ENCODE measurements at places on chromosomes 4 and X.

DNA sequence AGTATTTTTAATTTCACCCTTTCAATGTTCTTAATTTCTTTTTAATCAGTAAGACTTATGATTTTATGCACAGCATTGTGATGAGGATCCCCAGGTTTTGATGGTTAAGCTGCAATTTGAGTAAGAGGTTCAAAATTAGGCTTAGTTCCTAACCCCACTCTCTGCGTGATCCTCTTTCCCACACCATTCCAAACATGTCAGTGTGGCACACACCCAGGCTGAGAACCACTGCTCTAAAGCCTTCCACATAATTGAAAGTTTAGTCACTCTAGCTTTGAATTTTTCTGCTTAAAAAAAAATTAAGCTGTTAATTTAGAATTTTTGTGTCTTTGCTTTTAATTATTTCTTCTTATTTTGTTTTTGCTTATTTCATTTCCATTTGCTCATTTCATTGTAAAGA, 68.8 kb upstream of the SLC7A11 start:
- DNase-seq: peak; percentile 6

DNA sequence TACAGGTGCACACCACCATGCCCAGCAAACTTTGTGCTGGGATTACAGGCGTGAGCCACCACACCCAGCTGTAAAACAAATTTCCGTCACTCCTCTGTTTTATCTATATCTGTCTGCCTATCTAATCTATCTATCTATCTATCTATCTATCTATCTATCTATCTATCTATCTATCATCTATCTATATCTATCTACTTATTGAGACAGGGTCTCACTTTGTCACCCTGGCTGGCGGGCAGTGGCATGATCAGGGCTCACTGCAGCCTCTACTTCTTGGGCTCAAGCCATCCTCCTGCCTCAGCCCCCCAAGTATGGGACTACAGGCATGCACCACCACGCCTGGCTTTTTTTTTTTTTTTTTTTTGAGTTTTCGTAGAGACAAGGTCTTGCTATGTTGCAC, 20.6 kb downstream of the AKAP14 start:
- DNase-seq: no peak

DNA sequence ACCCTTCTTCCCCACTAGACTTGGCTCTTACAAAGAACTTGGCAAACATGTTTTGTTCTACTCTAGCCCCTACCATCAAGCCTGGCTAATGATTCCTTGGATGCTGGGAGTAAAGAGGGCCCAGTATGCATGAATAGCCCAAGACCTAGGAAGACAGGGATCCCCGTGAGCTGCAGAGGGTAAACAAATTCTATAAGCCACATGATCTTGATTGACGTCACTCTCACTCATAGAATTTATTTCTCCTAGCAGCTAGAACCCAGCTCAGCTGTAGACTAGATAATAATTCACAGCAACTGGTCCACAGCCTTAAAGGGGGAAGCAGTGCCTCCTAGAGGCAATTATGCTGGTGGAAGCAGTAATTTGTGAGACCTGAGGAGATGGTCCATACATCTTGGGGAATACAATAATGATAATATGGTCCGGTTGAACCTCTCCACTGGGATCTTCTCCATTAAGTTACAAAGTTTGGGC, 16.1 kb upstream of the USO1 start:
- DNase-seq: no peak

GRCh38 chrX:42978655-42979379, 200.9 kb upstream of the PPP1R2C start:
- no peak for DNase-seq

- DNase-seq: no peak
These were observed 108.3 kb upstream of the AR start for GRCh38 chrX:67435536-67435935.

- DNase-seq: no peak
These were observed 41.8 kb upstream of the NEIL3 start for GRCh38 chr4:177267911-177268310.

- peak; percentile 72 for DNase-seq
These were observed 177.4 kb downstream of the SH3KBP1 start for GRCh38 chrX:19709812-19710518.

- no peak for DNase-seq
These were observed 131.0 kb upstream of the SLC34A2 start for GRCh38 chr4:25524663-25525062.

DNA sequence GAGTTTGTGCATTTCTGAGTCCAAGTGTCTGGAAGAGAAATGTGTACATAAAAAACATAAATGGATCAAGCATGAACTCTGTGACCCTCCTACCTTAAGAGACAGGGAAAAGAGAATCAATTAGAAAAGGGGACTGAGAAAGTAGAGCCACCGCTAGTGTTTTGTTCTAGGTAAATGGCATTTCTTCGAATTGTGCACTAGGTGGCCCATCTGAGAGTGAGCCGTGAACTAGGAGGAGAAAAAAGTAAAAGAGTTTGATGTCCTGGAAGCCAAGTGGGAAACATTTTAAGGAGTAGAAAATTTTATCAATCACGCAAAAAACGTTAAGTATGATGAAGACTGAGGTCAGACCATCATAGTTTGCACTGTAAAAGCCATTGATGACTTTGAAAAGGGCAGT, 55.1 kb downstream of the NAF1 start:
- DNase-seq: no peak

GRCh38 chrX:37958525-37959211, 47.7 kb upstream of the SYTL5 start:
- DNase-seq: no peak

GRCh38 chr4:123405267-123405865, 8.8 kb downstream of the SPRY1 start:
- DNase-seq: no peak

GRCh38 chr4:142556570-142557238, 289.4 kb downstream of the INPP4B start:
- DNase-seq: no peak

DNA sequence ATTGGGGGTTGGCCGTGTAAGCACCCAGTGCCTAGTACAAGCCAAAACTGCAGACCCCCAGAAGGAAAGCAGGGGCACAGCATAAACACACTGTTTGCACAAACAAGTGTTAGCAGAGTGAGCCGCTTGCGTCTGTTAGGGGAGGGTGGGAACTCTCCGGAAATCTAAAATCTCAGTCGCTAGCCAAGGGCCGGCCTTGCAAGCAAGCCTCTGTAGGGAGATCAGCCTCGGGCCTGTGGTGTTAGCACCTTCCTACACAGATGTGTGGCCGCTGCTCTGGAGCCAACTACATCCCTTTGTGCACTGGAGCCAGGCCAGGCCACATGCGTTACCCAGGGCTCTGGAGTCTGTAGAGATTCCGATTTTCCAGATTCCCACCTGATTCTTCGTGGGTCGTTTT, 67.1 kb downstream of the GPR143 start:
- no peak for DNase-seq

DNA sequence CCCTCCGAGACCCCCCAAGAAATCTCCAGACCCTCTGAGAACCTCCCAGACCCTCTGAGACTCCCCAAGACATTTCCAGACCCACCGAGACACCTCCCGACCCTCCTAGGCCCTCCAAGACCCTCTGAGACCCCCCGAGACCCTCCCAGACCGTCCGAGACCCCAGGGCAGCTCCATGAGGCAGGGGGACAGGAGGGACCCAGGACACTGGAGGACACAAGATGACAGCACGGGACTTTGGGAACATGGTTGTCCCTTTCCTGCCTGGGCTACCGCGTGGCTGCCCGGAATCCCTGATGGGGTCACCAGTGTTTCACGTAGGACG, 10.3 kb downstream of the CTBP1 start:
- DNase-seq: no peak

DNA sequence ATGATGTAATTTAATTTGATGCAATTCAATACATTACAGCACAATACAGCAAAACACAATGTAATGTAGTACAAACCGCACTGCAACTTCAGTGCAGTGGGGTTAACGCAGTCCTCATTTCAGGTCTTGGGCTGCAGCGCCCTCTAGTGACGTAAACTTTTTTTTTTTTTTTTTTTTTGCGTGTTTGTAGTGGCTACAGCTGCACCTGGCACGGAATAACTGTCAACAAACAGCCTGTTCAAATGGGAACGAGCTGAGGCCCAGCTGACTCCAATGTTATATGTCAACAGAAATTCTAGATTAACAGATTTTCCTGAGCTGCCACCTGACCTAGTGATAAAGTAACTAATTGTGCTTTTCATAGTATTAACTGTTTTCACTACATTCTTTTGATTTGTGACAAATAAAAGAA, 33.5 kb upstream of the RASSF6 start:
- peak; percentile 13 for DNase-seq

DNA sequence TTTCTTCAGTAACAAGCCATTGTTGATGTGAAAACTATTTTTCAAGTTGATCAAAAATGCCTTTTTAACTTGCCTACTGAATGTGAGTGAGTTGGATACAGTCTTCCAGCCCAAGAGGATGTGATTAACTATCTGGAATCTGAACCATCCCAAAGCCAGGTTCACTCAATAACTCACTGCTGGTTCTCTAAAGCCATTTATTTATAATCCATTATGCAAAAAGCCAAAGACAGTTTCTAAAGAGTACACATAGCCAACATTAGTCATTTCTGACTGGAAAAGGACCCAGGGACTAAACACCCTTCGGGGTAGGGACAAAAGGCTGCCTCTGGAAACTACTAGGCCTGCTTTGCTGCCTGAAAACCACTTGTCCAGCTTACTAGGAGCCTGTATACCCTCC, 109.6 kb downstream of the SHROOM4 start:
- no peak for DNase-seq

- no peak for DNase-seq
These were observed 18.2 kb downstream of the ELF4 start for GRCh38 chrX:130091980-130092522.

- DNase-seq: no peak
These were observed 17.1 kb downstream of the DDX3X start for GRCh38 chrX:41350976-41351569.

- DNase-seq: no peak
These were observed 22.9 kb upstream of the CPE start for GRCh38 chr4:165355900-165356300.

DNA sequence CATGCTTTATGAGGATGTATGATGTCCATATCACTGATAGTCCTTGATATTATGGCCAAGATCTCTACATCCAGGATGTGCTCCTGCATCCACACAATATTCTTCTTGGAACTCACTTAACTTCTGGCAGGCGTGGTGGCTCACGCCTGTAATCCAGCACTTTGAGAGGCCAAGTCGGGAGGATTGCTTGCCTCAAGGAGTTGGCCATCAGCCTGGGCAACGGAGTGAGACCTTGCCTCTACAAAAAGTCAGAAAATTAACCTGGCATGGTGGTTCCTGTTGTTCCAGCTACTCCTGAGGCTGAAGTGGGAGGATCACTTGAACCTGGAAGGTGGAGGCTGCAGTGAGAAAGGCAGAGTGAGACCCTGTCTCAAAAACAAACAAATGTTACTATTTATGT, 2.3 kb upstream of the HNRNPD start:
- no peak for DNase-seq

- DNase-seq: peak; percentile 82
These were observed 225.6 kb downstream of the FBXW7 start for GRCh38 chr4:152310257-152310656.

DNA sequence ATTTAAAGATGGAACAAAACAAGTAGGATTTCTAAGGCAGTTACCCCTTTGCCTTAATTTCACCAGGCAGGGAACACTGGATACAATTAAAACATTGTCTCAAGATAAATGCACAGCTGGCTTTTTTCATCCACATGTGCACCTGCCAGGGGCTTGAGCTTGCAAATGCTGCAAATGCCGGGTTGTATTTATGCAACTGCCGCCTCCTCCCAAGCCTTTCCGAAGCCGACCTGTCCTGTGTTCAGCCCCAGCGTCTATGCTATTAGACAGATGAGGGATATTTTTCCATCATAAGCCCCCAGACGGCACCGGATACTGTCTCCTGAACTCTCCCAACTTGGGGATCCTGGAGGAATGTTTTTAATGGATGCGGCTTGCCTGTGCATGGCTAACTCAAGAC, 251.6 kb downstream of the CRLF2 start:
- no peak for DNase-seq

- DNase-seq: peak; percentile 70
These were observed 723 bp downstream of the DHX15 start for GRCh38 chr4:24583451-24584210.

DNA sequence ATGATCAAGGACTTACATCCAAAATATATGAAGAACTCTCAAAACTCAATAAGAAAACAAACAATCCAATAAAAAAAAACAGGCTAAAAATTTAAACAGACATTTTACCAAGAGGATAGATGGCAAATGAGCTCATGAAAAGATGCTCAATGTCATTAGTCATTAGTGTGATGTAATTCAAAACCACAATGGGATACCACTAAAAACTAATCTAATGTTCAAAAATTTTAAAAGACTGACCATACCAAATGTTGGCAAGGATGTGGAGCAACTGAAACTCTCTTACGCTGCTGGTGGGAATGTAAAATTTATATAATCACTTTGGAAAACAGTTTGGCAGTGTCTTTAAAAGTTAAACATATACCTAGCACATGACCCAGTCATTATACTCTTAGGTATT, 43.7 kb downstream of the RPS6KA6 start:
- no peak for DNase-seq

DNA sequence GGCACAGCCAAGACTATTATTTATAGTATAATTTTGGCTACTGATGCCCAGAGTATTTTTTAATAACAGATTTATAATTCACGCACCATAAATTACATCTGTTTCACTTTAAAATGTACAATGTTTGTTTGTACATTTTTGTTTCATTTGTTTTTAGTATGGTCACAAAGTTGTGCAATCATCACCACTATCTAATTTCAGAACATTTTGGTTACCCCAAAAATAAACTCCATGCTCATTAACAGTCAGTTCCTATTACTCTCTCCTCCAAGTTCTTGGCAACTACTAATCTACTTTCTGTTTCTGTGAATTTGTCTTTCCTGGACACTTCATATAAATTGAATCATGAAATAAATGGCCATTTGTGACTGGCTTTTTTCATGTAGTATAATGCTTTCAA, 176.7 kb downstream of the SH3BGRL start:
- no peak for DNase-seq

- no peak for DNase-seq
These were observed 111.5 kb downstream of the ASB9 start for GRCh38 chrX:15158350-15158735.

DNA sequence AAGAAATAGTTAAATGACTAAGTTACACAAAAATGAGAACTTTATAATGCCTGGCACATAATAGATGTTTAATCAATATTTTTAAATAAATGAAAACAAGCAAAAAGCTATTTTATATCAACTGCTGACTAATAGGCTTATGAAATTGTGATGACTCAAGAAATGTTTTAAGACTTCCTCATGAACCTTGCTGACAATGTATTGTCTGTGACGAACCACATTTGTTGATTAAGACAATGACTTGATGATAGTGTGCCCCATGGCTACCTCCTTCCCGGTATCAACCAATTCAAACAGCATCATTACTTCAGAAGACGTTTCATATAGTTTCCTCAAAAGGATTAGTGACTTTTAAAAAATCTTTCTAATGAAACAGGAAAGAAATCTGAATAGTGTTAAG, 7.9 kb downstream of the CXCL6 start:
- peak; percentile 19 for DNase-seq

GRCh38 chr4:164383358-164384220, 370.3 kb upstream of the SMIM31 start:
- peak; percentile 48 for DNase-seq

All from Daoy (cell line).